ENCODE measurements at places on chromosomes 16 and 17. TPM values are rescaled to one million over a fixed set of nuclear protein-coding genes. Genes with fewer than 3 reads are reported as not detected.
A peak's percentile ranks its signal among the peaks of the same experiment; 100 is the strongest.

Gene INPP5K
- 17.6 TPM for polyA plus RNA-seq

Gene MYL4
- polyA plus RNA-seq, result 3.9 TPM

Gene NPIPA3
- 8.2 TPM for polyA plus RNA-seq

Gene RTN4RL1
- polyA plus RNA-seq, result 1.3 TPM

Gene TBC1D3G
- polyA plus RNA-seq, result not detected

Gene AKAP10
- 28.8 TPM for polyA plus RNA-seq

Gene HP
- 0.47 TPM for polyA plus RNA-seq

Gene USP31
- 6.3 TPM for polyA plus RNA-seq

Gene KDM6B
- 18.3 TPM for polyA plus RNA-seq

Gene CTF1
- polyA plus RNA-seq, result 6.7 TPM

Gene MYL11
- polyA plus RNA-seq, result 0.72 TPM

Gene NUDT21
- 147 TPM for polyA plus RNA-seq

Gene GRB7
- polyA plus RNA-seq, result 29.0 TPM

GRCh38 chr17:43434902-43435319 lies 36.1 kb downstream of the ARL4D start:
- no peak for DNase-seq

- DNase-seq, result no peak
These were observed 2.5 kb upstream of the PRR35 start for GRCh38 chr16:557463-558297.

GRCh38 chr16:17068524-17068923 lies 402.2 kb downstream of the XYLT1 start:
- no peak for DNase-seq

DNA sequence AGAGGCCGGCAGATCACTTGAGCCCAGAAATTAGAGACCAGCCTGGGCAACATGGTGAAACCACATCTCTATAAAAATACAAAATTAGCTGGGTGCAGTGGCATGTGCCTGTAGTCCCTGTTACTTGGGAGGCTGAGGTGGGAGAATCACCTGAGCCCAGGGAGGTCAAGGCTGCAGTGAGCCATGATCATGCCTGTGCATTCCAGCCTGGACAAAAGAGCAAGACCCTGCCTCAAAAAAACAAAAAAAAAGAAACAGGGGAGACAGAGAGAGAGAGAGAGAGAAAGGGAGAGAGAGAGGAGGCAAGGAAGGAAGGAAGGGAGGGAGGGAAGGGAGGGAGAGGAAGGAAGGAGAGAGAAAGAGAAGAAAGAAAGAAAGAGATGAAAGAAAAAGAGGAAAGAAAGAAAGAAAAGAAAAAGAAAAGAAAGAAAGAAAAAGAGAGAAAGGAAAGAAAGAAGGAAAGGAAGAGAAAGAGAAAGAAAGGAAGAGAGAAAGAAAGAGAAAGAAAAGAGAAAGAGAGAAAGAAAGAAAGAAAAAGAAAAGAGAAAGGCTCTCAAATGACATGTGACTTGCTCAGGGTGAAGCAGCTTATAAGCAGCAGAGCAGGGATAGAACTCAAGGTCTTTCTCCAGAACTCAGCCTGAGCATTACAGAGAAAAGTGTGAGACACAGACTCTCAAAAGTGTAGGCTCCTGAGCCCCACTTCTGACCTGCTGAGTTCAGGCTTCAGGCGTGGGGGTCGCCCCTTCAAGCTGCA lies 15.5 kb downstream of the CX3CL1 start:
- no peak for DNase-seq

DNA sequence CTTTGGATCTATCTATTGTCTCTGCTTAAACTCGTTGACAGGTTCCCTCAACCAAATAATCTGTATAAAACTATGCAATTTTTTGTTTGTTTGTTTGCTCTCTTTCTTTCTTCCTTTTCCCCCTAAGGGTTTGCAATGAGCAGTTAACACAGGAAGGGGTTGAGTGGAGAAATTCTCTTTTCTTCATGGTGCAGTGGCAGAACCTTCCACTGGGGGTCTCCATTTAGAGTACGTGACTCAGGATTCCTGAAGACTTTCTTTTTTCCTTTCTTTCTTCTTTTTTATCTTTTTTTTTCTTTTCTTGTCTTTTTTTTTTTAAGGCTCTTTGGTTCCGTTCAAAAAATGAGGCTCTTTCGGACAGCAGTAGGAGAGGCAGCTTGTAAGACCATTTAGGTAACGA lies 19.5 kb upstream of the RBFOX1 start:
- DNase-seq, result no peak

DNA sequence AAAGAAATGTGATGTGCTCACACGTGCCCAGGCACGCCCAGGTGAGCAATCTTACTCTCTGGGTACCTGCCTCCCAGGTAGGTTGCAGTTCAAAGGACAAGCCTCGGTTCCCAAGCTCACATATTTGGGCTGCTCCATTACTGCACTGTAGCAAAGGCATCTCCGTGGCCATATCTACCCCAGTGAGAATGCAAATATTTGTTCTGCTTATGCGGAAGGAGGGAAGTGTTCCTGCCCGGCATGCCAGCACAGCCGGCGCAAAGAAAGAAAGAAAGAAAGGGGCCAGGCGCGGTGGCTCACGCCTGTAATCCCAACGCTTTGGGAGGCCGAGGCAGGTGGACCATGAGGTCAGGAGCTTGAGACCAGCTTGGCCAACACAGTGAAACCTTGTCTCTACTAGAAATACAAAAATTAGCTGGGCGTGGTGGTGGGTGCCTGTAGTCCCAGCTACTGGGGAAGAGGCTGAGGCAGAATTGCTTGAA lies 30.7 kb downstream of the SLC43A2 start:
- DNase-seq, result no peak

DNA sequence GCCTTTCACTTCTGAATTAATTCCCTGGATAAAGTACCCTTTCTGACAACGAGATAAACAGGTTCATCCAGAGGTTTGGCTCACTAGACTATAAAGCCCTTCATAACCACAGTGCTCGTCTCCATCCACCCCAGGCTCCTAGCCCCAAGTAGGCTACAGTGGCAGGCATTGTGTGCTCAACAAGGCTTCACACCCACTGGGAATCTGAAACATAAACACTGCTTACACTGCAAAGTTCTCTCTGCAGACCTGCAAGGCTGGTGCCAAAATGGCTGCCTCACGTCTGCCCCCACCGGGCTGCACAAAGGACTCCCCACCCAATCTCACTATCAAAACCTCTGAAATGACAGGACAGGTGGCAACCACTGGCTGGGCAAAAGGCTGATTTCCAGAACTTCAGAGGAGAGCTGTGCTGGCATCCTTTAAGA lies 5.1 kb upstream of the HLF start:
- no peak for DNase-seq

DNA sequence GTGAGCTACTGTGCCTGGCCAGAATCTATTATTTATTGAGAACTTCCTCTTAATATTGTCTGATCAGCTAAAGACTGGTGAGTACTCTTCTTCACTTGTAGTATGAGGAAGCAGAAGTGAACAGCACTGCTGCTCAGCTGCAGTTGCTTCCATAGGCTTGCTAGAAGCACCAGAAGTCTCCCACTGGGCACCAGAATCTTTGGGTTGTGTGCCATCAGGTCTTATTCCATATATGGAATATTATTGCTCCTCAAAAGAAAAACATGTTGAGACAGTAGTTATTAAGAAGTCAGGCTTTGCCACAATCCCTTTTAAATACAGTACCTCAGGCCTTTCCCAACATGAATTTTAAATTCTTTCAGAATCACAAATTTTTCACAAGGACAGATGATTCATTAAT lies 17.2 kb downstream of the SNTB2 start:
- no peak for DNase-seq

DNA sequence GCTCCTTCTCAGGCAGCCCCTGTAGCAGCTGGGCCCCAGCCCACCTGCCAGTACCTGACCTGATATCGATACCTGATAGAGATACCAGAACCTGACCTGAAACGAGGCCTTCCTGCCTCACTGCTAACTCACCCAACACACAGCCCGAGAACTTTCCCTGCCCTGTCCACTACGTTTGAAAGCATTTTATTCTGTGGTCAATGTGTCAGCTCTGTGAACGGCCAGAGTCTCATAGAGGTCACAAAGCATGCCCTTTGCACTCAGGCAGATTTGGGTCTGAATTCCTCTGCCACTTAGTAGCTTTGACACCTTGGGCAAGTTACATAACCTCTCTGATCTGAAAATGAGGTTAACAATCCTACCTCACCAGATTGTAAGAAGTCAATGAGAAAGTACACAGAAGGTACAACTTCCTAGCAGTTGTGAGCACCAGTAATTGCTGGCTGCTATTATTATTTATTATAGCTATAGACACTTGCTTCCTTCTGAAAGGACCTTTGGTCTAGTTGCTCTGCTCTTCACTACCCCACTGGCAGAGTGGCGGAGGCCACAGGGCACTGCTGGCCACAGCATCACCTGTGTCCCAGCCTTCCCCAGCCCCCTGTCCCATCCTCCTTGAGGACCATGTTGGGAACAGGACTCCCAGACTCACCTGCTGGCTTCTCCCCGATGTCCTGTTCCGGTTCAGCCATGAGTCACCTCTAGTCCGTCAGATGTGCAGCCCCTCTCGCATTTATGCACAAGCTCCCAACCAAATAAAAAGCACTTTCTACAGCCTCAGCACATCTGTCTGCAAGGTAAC lies 895 bp downstream of the ANKRD40CL start:
- DNase-seq, result no peak

- no peak for DNase-seq
These were observed 939 bp downstream of the BCL6B start for GRCh38 chr17:7023576-7024401.

GRCh38 chr17:44587339-44587738 lies 30.1 kb downstream of the FZD2 start:
- DNase-seq, result no peak

GRCh38 chr16:66521951-66522771 lies 27.8 kb downstream of the TK2 start:
- DNase-seq, result no peak

DNA sequence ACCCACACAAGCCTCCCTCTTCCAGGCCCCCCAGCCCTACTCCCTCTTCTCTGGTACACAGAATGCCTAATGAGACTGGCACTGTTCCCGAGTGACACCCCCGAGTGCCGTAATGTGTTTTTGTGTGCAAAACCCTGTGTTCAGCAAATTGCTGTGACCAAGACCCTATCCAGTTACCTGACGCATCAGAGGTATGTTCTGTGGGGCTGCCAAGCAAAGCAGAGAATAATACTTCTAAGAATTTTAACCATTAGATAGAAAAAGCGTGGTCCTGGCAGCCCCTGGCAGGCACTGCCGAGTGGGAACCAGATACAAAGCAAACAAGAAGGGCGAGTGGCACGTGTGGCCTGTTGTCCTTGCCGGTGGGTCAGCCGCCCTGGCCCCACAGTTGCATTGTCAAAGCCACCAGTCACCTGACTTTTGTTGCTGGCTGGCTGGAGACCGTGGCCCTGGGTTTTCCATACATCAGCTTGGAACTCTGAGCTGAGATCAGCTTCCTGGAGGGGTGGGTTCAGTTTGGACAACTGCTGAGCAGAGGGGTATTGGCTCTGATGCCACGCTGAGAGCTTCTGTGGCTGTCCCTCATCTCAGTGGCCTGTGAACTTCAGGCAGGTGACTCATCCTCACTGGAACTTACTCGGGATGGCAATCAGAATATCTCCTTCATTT lies 69.1 kb upstream of the BRD7 start:
- no peak for DNase-seq

DNA sequence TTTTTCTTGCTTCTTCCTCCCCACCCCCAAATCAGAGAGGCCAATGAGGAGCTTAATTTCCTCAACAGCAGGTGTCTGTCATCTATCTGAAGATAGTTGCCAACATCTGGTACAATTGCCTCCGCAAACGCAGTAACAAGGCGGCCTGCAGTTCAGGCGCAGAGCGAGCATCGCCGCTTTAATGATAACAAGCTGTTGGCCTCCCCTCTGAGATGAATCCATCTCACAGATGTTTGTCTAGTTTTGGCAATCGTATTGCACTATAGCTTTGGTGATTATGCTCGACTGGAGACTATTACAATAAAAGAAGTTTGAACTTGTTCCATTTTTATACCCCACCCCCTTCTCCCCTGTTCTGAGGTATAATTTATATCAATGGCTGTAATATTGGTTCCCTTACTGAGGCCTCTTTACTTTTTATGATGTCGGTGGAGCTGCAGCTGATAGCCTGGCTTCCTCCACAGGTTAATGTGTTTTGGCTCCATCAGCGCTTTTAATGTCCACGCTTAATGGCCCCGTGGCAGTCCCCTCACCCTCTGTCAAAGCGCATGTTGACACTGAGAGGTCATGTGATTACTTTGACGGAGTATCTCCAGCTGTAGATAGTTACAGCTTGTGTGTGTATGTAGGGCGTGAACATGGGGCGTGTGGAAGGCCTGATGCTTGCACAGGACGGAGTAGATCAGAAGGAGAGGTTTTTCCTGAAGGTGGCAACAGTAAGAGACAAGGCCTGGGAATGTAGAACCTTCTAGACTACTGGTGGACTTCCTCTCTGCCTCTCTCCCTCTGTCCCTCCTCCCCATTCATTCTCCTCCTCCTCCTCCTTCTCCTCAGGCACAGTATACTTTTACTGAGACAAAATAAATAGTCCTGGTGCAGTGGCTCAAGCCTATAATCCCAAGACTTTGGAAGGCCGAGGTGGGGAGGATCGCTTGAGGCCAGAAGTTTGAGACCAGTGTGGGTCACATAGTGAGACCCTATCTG lies 164.7 kb downstream of the MSI2 start:
- DNase-seq, result peak; percentile 73

- DNase-seq, result no peak
These were observed 25.5 kb downstream of the KDM8 start for GRCh38 chr16:27228621-27229501.

- DNase-seq, result no peak
These were observed 33.0 kb upstream of the TOM1L1 start for GRCh38 chr17:54867634-54868033.

- no peak for DNase-seq
These were observed 2169.6 kb downstream of the TP53TG3F start for GRCh38 chr16:35628976-35629375.

GRCh38 chr16:20315764-20316163 lies 11.5 kb downstream of the GP2 start:
- no peak for DNase-seq
